ENCODE measurements at places on chromosomes 4 and X.

DNA sequence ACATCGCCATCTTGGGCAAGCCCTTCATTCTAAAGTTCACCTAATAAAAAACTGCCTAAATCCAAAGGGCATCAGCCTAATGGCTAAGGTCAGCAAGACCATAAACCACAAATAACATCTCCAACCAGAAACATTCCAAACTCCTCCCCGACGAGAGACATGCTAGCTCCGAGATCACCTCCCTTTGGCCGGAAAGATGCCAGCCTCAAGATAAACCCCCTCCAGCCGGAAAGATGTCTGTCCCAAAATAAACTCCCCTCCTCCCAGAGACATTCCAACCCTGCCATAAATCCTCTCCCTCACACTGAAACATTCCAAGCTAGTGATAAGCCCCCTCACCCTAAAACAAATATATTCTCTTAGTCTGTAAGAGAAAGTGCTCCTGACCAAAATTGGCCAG lies 13.3 kb upstream of the DYNLT3 start:
- DNase-seq, result no peak

DNA sequence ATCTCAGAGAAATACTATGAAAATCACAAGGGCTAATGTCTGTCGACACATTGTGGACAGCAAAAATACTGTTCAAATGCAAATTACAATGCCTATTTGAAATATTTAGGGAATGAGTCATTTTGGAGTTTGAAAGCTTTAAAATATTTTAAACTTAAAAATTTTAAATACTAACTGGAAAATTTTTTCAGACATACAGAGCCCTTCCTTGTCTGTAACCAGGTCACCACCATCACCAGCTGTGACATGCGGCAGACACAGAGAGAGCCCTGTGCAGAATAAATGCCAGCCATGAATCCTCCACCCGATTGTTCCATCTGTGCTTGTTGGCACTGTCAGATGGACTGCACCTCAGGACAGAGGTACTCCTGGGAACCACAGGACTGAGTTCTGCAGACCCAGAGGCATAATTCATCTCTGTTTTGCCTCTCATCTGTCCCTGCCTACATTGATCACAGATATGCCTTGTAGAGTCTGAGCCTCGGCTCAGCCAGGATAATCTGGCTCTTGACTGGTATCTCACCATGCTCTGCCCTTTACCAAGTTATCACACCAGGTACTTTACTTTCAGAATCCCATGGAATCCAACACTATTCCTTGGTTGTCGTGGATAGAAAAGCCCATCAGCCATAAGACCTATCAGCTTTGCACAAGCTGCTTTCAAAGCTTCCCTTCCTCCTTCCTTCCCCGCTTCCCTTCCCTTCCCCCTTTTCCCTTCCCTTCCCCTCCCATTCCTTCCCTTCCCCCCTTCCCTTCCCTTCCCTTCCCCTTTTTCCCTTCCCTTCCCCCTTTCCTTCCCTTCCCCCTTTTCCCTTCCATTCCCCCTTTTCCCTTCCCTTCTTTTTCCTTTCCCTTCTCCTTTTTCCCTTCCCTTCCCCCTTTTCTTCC lies 67.2 kb downstream of the TBC1D9 start:
- DNase-seq, result no peak

GRCh38 chr4:73404042-73404441 lies at the start of gene ALB:
Gene ALB (plus strand): TSS chr4:73404287. CDS start chr4:73404328, 41 bp downstream.
- no peak for DNase-seq

- no peak for DNase-seq
Observed at GRCh38 chr4:51963841-51964517, 56.2 kb downstream of the LRRC66 start.

DNA sequence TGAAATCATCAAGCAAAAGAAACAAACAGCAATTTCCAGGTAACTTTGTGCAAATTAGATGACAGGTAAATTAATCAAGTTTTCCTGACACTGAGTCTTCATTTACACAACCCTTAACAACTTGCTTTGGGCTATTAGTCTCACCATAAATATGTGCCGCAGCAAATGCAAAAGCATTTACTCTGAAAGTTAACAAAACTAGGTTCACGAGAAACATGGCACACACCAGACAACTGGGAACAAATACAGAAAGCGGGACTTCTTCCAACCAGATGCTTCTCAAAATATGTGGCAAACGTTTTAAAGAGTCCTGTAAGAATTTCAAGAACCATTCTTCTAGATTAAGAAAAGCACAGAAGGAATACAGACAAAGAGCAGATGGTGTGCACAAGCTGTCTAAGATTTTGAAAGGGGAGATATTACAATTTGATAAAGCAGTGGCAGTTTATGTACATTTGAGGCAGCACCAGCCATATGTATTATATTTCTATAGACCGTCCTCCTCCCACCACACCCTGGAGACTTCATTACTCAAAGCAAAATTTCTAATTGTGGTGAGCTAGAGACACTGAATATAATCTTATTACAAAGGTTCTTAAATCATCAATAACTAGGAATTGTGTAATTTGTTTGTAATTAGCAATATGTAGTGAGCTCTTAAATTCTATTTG lies 192.5 kb upstream of the ADAMTS3 start:
- DNase-seq, result no peak

DNA sequence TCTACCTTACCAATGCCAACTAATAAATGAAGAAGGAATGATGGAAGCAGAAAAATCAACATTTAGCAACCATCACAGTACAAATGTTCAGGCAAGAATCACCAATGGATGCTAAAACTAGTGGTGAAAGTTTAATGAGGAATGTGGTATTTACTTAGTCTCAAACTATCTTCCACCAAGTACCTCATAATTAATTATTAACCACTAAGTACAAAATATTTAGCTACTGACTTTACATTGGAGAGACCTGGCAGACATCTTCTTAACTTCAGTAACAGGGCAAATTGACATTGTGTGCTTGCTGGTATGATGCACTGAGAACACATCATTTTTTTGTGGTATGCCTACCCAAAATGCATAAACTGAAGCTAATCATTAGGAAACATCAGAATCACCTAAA lies 82.4 kb downstream of the DLG3 start:
- DNase-seq, result no peak

DNA sequence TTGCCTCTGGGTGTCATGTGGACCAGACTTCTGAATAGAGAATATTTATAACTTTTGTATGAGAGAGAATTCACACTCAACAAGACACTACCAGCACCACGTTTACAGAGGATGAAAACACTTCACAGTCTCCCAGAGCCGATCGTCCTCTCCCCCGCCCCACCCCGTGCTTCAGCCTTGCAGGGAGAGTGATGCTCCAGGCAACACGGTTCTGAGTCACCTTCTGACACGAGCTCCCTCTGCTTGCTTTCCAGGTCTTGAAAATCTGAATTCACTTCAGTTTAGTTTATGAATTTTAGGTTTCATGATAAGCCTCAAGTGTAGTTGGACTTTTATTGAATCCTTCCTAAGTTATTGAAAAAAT lies 59.8 kb downstream of the CPLX1 start:
- DNase-seq, result no peak

DNA sequence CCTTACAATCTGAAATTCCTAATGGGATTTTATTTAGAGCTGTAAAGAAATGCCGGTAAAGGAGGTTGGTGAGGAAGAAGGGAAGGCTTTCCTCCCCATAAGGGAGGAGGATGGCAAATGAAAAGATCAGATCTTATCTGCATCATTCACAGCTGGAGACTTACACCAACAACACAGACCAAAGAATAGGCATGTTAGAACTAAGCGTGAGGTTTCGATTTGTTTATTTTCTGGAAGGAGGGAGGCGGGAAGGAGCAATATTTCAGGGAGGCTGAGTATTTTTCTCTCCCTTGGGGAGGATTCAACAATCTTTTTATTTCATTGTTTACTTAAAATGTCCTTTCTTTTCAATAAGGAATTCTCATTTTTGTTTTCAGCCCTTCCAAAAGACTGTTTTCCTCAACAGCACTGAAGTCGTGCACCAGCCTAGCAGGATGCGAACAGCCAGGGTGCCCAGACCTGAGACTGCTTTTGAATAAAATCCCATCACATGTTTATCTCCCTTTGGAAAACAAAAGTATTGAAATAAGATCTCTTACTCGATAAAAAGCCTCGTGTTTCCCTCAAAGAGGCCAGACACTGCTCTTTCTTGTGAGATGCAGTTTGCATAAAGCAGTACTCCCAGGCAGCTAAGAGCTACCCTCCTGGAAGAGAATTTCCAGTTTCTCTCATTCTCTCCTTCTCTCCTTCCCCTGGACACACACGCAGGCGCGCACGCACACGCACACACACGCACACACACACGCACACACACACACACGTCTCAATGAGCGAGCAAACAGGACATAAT lies 236.1 kb downstream of the MGST2 start:
- DNase-seq, result no peak

- DNase-seq, result no peak
Observed at GRCh38 chr4:150243932-150244331, 165.7 kb downstream of the DCLK2 start.

DNA sequence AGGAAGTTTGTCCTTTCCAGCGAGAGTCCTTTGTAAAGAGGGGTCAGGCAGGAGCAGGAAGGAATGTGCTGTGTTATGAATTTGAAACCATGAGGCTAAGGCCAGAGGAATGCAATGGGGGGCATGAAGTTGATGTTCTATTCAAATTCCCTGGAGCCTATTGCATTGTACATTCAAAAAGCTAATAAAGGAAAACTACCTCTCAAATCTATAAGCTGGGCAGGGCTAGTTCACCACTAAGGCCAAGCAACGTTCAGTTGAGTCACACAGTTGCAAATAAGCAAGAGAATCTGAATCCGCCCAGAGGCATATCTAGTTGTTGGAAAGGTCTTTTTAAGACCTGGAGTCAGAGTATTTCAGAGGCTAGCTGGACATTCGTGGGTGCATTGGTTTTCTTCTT lies 148.3 kb downstream of the DCTD start:
- DNase-seq, result no peak

DNA sequence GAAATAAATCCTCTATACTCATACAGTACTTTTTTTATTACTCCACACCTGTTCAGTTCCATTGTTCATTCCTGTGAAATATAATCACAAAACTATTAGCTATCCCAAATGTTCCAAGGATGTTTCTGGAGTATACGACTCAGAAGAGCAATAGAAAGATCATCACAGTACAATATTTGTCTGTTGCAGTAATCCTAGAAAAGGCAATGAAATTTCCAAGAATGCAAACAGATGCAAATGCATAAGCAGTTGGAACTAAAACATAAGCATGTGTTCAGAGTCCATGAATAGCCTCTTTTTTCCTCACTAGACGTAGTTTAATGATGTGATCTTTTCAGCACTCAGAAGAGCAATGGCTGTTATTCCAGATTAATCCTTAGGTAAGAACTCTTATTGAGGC lies 55.2 kb downstream of the RTL3 start:
- no peak for DNase-seq

DNA sequence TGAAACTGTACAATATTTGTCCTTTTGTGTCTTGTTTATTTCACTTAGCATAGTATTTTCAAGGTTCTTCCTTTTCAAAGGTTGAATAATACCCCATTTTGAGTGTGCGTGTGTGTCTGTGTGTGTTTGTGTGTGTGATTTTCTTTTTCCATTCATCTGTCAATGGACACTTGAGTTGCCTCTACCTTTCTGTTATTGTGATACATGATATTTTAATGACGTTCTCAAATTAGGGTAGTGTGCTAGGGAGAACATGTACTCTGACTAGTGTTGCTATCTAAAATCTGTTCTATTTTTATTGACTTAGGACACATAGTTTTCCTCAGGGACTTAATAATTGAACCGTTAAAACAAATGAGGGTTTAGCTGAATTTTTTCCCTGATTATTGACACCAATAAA lies 9.9 kb downstream of the MMRN1 start:
- no peak for DNase-seq

DNA sequence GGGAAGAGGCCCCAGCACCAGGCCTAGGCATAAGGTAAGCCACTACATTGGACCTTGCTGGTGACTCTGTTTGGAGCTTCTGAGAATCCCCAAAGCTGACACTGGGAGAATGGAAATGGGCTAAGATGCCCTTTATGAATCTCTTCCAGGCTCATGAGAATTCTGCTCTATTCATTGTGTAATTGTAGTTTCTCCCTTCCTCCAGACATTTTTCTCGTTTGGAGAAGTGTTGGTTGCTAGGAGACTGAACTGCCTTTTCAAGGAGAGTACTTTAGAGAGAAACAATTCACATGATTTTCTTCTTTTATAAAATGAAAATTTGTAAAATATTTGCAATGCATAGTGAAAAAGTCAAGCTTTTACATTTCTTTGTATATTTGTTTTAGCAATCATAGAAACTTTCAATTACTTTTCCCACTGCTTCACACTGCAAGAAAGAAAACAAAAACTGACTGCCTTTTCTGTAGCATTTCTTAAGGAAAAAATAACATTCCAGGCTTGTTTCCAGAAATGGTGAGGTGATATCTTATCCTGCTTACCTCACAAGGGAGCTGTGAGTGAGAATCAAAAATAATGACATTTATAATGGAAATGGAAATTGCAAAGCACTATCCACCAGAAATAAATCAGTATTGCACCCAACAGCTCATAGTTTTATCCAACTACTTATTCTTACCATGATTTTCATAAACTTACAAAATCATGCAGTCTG lies 24.9 kb upstream of the DCHS2 start:
- DNase-seq, result no peak

DNA sequence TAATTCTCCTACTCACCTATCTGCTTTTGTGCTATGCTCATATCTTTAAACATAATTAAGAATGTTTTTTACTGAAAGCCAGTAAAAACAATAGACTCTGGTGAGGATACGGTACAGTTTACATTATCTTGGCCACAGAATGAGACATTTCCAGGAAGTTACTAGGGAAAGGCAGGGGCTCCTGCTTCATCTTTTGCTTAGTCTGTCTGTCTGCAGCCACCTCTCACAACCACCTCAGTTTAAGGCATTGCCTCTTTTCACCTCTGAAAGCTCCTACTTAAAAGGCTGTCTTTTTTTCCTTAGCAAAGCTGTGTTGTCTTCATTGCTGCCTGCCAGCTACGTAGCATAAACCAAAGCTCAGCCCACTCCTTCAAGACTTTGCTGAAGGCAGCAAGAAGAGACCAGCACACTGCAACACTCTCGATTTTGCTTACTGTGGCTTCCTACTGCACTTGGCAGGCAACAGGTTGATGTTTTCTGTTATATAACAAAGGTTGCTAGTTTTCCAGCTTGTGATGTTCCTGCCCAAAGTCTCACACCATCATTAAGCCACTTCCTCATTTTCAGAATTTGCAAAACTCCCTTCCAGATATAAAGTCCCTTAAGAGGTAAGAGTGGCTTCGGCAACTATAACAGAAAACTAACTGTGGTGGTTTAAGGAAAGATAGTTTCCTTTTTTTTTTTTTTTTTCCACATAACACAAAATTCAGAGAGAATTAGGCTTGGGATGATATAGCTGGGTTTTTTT lies 432.9 kb downstream of the GRXCR1 start:
- DNase-seq, result no peak

Data from stimulated activated CD8-positive, alpha-beta memory T cell treated with anti-CD3 and anti-CD28 coated beads, Interleukin-7, amount 100 ng/mL, for 4 hours (primary cell).